ENCODE measurements at places on chromosomes 5 and 9.

DNA sequence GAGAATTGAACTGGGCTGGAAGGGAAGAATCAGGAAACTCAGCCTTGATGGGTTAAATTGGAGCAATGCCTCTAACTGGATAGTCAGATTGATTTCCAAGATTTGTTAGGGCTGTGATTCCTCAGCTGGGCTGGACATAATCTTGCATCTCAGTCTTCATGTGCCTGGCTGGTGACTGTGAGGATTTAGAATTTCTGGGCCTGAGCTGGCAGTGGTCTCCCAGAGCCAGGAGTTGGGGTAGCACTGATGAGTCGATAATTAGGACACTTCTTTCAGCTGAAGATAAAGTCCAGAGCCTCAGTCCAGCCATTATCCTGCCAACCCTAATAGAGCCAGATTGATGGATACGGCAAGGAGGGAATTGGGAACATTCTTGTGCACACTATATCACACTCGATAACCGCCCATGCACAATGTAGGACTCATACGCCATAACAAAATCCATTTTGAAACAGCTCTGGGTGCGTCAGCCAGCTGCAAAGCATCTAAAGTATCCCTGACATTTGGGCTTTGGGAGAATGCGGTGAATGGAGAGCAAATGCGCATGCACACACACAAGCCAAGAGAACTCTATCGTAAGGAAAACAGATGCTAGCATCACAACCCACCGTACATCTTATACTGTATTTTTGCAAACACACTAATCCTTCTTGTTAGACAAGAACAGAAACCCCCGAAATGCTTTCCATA lies 405.1 kb upstream of the KLF4 start:
- DNase-seq = no peak

DNA sequence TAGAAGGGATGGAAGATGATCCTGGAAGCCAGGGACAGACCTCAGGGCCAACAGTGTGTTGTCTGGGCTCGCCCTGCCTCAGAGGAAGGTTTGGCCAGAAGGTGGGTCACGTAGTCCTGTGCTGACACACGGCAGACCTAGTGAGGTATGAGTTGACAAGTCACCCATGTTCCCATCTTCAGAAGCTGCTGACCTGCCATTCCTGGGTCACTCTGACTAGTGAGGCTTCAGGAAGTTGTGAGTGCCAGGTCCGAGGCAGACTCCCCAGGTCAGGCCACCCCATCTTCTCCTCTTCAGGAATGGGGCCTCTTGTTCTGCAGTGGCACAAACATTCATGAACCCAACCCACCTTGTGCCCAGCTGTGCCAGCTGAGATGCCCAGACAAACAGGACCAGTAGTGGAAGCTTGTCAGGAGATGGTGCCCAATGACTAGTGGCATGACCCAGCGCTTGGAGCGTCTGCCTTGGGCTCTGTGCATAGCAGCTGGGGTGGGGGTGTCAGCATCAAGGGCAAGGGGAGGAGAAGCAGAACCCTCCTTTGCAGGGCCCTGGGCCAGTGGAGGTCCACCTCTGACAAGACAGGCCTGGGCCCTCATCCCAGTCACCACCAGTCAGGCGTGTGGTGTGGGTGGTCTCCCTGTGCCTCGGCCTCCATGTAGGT lies 16.8 kb upstream of the ANGPTL2 start:
- DNase-seq = no peak

GRCh38 chr5:71778678-71779276 lies 59.7 kb downstream of the CARTPT start:
- no peak for DNase-seq

- no peak for DNase-seq
These were observed 42.7 kb upstream of the CEP72 start for GRCh38 chr5:569358-569867.

DNA sequence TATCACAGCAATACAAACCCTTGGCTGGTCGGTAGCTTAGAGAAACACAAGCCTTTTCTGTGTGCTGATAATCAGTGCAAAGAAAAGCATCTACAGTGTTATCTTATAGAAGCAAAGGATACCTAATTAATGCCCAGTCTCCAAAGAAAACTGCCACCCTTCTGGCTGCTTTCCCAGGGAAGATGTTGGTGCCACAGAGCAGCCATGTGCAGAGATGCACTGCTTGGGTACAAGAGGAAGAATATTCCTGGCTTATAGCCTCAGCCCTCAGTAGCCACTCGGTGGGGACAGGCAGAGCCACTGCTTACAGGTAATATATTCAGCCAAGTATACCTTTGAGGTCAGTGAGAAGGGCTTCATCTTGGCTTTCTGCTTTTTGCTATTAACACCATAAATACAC lies 185.3 kb downstream of the PCSK1 start:
- DNase-seq = no peak

DNA sequence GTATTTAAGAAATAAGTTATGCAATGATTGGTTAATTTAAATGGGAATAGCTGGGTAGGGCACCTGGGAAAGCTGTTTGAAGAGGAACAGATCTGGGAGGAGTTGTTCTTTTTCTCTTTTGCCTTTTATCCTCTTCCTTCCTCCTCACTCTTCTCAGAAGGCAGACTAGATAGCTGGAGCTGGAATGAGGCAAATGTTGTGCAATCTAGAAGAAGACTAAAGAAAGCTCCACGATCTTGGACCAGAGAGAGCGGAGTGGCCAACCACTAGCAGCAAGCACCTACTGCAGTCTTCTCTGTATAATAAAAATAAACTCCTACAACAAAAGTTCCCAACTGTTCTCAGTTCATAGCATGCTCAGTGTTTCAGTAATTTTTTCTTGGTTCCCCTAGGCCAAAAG lies 19.3 kb downstream of the GLIS3 start:
- DNase-seq = no peak

DNA sequence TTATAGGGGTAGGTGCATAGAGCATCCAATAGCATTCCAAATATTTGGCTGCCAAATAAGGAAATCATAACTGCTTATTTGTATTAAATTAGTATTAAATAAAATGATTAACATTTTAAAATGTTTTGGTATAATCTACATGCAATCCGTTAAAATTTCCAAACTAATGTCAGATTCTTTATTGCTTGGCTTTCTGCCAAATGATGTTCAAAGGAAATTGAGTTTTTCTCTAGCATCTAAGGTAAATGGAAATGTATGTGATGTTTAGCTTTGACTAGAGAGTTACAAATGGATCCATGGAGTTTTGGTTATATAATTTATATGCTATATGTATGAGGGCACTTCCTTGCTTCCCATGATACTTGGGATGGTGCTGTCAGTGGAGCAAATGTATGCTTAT lies 121.7 kb downstream of the ZCCHC7 start:
- DNase-seq = no peak

GRCh38 chr5:38297830-38298608 lies 39.7 kb downstream of the EGFLAM start:
- no peak for DNase-seq

DNA sequence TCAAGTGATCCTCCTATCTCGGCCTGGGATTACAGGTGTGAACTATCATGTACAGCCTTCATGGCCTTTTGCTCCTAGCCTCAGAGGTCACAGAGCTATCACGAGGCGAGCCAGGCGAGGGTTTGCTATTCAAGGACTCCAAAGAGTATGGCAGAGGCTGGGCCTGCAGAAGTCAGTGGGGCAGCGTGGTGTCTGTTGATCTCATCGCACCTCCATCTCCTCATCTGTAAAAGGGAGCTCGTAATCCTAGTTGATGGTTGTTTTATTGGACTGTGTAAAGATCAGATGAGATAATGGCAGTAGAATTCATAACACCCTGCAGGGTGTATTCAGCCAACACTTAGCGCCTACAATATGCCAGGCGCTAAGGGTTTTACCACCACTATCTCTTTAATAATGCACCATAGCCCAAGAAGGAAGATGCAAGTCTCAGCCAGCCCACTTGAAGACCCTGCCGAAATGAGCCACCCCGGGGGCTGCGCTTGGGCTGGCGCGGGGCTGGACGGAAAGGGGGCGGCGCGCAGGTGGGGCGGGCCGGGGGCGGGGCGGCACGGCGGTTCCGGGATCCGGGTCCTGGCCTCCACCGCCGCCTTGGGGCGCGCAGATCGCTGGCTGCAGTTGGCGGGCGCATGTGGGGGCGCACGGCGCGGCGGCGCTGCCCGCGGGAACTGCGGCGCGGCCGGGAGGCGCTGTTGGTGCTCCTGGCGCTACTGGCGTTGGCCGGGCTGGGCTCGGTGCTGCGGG lies at the start of gene GALNT12:
Gene GALNT12, plus strand, starts transcription at position 601 of the 744 bp plus-strand sequence. Its CDS starts 29 bp downstream, at position 630.
- no peak for DNase-seq

DNA sequence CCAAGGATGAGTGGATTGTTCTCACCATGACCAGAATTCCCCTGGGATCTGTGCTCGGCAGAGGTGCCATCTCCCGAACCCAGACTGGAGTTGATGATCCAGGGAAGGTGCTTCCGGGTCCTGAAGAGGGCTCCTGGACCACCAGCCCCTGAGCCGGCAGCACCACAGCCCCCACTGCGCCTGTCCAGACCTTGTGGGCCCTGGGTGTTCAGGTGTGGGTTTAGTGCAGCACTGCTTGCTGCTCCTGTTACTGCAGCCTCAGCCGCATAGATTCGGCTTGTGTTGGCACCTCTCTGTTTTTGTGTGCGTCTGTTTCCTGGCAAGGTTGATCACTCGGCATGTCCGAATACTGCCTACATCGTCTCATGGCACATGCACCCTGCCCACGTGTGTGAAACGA lies 16.3 kb upstream of the NPM1 start:
- no peak for DNase-seq

DNA sequence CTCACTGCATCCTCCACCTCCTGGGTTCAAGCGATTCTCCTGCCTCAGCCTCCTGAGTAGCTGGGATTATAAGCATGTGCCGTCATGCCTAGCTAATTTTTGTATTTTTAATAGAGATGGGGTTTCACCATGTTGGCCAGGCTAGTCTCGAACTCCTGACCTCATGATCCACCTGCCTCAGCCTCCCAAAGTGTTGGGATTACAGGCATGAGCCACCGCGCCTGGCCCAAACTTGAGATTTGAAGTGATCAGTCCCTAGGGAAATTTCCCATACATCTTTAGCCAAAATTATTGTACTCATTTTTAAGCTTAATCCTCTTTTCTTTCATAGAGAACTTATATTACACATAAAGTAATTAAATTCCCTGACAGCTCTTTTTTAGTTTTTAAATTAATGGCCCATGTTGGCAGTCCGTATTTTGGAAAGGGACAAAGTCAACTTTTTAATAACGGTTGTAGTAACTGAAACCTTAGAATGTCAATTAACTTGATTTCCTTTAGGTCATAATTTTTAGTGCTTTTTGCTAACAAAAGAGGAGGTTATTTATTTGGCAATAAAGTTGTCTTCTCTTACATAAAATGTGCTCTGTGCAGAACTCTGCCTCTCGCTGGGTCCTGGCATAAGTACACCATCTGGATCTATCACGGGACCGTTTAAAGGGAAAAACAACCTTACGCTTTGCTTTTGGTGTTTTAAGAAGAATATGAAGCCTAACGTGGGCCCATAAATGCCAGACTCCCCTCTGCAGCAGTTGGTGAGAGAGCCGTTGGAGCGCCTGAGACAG lies 142.3 kb upstream of the OTULINL start:
- no peak for DNase-seq

- DNase-seq = no peak
These were observed 1.0 kb downstream of the BASP1 start for GRCh38 chr5:17218353-17219005.

DNA sequence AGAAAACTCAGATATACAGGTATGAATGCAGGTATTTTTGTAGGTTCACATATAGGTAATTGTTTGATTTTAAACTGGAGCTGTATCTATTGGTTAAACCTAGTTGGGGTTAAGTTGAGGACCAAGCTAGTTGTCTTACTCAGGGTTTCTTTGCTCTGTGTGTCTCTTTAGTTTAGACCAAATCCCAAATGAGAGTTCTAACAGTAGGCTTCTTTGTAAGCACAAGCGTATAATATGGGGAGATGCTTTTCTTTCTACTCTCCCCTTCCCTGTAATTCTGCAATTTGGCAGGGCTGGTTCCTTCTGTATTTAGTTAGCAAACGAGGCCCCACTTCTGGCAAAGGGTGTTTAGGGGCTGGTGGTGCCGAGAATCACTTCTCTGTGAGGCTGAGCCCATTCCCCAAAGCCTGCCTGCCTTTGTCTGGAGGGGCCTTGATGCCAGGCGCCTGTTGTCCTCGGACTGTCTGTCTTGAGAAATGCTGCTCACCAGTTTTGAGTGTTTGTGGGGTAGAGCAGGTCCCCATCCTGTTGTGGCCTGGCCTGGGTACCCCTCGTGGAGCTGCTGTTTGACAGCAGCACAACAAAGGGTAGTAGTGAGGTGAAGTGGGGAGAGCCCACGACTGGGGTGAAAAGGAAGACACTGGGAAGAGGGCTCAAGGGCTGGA lies 259.3 kb downstream of the FANCC start:
- DNase-seq = no peak

- no peak for DNase-seq
These were observed 10.5 kb upstream of the ERAP1 start for GRCh38 chr5:96818125-96818788.

GRCh38 chr5:172715421-172715780 lies 55.6 kb downstream of the DUSP1 start:
- DNase-seq = no peak

DNA sequence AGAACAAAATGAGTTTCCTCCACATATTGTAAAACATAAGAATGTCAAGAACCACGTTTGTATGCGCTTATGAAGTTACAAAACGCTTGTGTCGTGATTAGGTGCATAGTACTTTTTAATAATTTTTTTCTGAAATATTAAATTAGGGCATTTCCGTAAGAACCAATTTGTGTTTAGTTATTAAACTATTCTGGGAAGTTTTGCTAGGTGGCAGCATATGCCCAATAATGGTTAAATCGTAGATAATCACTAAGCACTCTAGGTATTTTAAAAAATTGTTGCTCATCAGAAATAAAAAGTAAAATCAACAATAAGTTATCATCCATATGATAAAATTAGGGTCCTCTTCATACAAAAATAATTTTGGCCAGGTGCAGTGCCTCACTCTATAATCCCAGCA lies 5.4 kb downstream of the SRFBP1 start:
- DNase-seq = no peak

- DNase-seq = no peak
These were observed 1056.8 kb downstream of the MAT2B start for GRCh38 chr5:164561933-164562872.

- no peak for DNase-seq
These were observed 168.5 kb upstream of the GAS1 start for GRCh38 chr9:87115785-87116184.

- DNase-seq = no peak
These were observed 422.9 kb downstream of the EBF1 start for GRCh38 chr5:158676642-158677469.

GRCh38 chr5:172556971-172557461 lies 84.0 kb upstream of the NEURL1B start:
- no peak for DNase-seq

DNA sequence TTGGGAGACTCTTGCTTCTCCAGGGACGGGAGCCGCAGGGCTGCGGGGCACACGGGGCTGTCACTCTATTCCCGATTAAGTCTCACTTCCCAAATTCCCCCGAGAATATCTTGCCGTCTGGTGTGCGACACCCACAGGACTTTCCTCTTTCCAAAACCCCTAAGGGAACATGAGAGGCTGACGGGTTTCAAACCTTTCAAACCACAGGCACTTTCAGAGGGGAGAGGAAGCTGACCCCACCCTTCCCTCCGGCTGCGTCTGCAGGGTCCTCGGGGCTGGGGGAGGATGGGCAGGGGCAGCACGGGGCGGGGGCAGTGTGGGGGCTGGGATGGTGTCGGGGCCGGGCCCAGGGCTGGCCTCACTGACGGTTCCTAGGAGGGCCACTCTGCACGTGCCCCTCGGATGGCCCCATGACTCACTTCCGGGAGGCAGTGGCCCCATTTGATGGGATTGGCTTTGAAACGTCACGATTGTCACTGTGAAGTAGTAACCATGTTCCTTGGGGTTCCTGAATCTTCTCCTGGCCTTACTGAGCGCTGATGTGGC lies 38.2 kb downstream of the SLC9A3 start:
- DNase-seq = no peak

- no peak for DNase-seq
These were observed 159.5 kb upstream of the ACTBL2 start for GRCh38 chr5:57642066-57642465.

All from DMS 273 treated with DMSO at 0.1 percent for 48 hours (cell line).